Activated T-helper 1 cell treated with anti-CD3 and anti-CD28 coated beads, Interleukin-2, amount 50 U/mL, for 16 hours (primary cell): ENCODE measurements at places on chromosomes 11 and 22.

- no peak for DNase-seq
Measured at GRCh38 chr11:38411149-38411548, 1813.1 kb upstream of the RAG2 start.

GRCh38 chr11:26078231-26078821 is 253.6 kb upstream of the ANO3 start:
- no peak for DNase-seq

GRCh38 chr22:23762842-23763578 is at the start of gene C22orf15:
C22orf15 (plus strand) TSS chr22:23762990; CDS start chr22:23763307, 317 bp downstream.
- no peak for DNase-seq

- DNase-seq = peak; percentile 42
Measured at GRCh38 chr11:63635762-63636465, 21.7 kb upstream of the PLAAT3 start.

- no peak for DNase-seq
Measured at GRCh38 chr11:11074686-11075335, 217.0 kb upstream of the ZBED5 start.

DNA sequence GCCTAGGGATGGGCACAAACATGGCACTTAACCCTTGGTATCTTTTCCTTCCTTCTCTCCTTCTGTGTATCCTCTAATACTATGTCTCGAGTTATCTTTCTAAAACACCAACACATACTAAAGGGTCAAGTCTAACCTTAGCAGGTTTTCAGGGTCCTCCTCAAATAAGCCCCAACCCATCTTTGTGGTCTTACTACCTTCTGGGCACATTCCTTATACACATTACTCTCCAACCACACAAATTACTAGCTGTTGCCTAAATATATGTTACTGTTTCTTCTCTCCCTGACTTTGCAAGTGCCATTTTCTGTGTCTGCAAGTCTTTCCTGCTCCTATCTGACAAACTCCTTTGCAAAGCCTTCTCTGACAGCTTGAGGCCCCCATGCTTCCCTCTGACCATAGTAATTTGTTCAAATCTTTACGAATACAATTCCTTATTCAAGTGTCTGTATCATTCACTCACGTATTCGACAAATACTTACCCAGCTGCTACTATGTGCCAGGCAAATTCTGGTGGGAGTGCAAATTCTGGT is 15.8 kb upstream of the NUP160 start:
- no peak for DNase-seq

DNA sequence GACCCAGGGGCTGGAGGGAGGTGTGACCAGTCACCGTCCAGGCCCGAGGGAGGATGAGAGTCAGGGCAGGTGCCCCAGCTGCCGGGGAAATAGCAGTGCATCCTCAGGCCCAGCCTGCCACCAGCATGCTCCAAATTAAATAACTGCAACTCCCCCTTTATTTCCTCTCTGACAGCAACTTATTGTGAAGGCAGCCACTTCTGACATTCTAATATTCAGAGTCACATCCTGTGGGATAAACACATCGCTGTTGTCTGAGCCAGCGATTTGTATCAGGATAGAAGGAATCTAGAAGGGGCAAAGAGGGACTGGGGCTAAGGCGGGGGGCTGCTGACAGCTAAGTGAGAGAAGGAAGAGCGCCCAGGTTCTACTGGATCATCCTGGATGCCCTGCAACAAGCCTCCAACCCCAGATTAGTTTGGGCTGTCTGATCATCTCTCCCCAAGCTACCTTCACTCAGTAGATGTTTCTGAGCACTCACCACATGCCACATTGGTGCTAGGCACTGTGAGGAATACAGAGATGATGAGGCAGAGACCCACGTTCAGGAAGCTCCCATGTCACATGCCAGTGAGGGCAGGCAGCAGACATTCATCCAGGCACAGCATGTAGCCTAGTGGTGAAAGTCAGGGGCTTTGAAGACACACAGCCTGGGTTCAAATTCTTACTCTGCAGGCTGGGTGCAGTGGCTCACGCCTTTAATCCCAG is 214.1 kb downstream of the BUD13 start:
- no peak for DNase-seq

GRCh38 chr22:29072979-29073617 is at the start of gene KREMEN1:
KREMEN1 (plus strand) TSS chr22:29073035; CDS start chr22:29073131, 96 bp downstream.
- DNase-seq = no peak

GRCh38 chr11:119480380-119481020 is 57.5 kb upstream of the THY1 start:
- no peak for DNase-seq

- DNase-seq = no peak
Measured at GRCh38 chr11:112656772-112657428, 304.3 kb upstream of the NCAM1 start.

DNA sequence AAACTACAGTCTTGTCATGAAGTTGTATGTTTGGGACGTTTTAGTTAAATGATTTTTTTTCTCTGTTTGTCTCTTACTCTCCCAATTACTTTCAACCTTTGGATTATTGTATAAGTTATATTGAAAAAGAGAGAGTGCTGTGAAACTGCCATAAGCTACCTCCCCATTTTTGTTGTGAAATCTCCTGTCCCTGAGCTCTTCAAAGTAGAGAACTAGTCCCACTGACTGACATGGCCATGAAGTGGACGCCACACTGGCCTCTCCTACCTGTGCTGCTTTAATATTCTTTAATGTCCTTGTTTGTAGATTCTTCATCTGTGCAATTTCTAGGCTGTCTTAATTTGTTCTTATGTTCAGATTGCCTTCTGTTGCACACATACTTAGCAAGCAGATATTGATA is 56.3 kb downstream of the PPFIA1 start:
- DNase-seq = no peak

DNA sequence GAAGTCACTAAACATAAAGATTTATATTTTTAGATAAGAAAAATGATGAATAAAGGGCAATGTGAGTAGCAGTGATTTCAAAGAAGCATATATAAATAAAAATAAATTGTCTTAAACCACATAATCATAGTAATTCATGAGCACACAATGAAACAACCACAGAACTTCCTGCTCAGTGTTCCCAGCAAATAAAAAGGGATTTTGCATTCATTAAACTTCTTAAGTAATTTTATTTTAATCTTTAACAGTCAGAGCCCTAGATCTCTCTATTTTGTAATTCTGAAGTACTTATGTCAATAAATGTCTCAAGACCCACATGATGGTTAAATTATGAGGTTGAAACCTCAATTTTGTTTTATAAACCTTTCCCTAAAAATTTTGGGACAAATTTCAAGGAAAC is 14.5 kb upstream of the MMP20 start:
- DNase-seq = no peak

GRCh38 chr11:134272381-134273316 is 3.5 kb upstream of the GLB1L3 start:
- no peak for DNase-seq

DNA sequence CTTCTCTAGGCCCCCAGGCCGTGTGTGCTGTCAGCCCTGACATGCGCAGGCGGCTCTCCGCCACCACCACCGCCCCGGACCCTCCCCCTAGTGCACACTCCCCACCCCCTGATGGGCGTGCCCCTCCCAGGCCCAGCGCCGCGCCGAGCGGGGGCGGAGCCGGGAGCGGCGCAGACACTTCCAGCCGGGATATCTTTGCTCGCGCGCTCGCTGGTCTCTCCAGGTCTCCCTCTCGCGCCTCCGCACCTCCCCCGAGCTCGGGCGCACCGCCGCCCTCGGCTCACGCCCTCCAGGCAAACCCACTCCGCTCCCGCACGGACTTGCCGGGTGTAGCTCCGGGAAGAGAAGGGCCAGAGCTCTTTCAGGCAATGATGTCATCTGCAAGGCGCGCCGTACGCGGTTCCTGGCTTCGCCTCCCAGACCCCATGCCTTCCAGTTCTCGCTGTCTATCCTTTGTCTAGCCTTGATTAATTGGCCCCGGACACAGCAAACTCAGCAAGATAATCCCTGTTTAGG is at the start of gene SCN3B:
SCN3B (minus strand) TSS at position 59 of the 516 bp plus-strand sequence. CDS start 823 bp downstream, outside the sequence.
- no peak for DNase-seq

- no peak for DNase-seq
Measured at GRCh38 chr11:74479732-74480123, 12.4 kb upstream of the KCNE3 start.
